Fibroblast of skin of abdomen (primary cell): ENCODE measurements at places on chromosomes 2 and 18.

- no peak for DNase-seq
Observed at GRCh38 chr2:143175438-143175837, 46.2 kb downstream of the ARHGAP15 start.

GRCh38 chr2:150806336-150806735, 318.9 kb upstream of the RND3 start:
- peak; percentile 16 for DNase-seq

DNA sequence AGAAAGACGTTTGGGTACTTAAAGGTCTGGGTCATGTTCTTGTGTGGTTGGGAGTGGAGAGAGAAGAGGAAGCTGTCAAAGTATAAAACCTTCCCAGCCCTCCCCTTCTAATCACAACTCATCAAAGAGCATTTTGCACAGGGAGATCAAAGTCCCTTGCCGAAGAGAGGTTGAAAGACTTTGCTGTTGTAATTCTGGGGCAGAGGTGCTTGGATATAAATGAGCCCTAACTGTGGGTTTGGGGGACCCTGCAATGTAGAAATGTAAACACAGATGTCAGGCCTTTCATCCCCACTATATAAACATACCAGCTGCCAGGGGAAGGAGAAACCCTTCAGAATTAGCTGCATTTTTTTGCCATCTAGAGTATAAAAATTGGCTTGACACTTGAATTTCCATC, 182.1 kb downstream of the ETAA1 start:
- DNase-seq: no peak

DNA sequence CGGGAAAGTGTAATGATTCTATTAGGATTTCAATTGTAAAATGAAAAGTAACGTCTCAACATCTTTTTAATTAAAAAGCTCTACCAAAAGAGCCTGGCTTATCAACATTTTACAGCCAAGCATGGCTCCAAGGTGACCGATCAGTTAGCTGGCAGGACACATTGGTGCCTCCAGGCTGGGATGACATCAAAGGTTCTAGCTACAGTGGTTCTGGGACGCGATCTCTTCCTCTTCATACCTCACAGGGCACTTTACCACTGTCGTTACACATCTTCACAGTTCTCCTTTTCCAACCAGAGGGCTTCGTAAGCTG, 693 bp downstream of the ORC2 start:
- no peak for DNase-seq

GRCh38 chr18:57167617-57168308, 20.9 kb downstream of the BOD1L2 start:
- DNase-seq: no peak

GRCh38 chr2:181648478-181649155, 8.3 kb downstream of the CERKL start:
- DNase-seq: no peak

DNA sequence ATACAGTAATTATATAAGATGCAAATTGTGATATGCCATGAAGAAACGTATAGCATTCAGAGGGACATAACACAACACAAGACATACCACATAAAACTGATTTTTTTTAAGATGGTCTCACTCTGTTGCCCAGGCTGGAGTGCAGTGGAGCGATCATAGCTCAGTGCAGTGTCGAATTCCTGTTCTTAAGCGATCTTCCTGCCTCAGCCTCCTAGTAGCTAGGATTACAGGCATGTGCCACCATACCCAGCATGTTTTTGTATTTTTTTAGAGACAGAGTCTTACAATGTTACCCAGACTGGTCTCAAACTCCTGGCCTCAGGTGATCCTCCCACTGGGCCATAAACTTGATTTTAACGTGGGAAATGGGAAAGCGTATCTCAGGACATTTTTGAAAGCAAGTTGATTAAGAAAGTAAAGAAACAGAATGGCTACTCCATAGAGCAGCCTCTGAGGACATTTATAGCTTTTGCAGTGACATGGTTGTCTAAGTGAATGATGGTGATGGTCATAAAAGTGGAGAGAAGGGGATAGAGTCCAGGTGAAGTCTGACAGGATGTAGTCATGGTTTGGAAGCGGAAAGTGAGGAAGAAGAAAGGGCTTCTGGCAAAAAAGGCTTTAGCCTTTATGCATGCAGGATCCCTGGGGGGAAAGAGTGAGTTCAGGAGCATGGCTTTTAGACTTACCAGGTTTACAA, 2.4 kb downstream of the TSGA10 start:
- DNase-seq: no peak

GRCh38 chr2:37343537-37344434, 644 bp upstream of the QPCT start:
- peak; percentile 75 for DNase-seq

- DNase-seq: no peak
Observed at GRCh38 chr2:218421027-218421426, 2.1 kb downstream of the VIL1 start.

GRCh38 chr18:74241970-74242369, 49.8 kb downstream of the CYB5A start:
- DNase-seq: no peak

DNA sequence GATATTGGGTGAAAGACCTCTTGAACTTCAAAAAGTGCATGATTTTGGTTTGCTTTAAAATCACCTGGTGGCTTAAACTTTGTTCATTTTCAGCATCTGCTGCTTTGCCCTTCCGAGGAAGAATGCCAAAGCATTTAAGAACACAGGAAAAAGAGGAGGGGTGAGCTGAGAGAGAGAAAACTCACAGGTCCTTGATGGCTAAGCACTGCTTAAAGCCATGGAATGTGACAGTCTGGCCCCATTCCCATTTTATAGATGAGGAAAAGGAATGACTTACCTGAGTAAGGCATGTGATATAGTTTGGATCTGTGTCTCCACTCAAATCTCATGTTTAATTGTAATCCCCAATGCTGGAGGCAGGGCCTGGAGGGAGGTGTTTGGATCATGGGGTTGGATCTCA, 58.1 kb downstream of the KCNS3 start:
- no peak for DNase-seq

- DNase-seq: no peak
Observed at GRCh38 chr18:72652990-72653593, 109.0 kb upstream of the CBLN2 start.

DNA sequence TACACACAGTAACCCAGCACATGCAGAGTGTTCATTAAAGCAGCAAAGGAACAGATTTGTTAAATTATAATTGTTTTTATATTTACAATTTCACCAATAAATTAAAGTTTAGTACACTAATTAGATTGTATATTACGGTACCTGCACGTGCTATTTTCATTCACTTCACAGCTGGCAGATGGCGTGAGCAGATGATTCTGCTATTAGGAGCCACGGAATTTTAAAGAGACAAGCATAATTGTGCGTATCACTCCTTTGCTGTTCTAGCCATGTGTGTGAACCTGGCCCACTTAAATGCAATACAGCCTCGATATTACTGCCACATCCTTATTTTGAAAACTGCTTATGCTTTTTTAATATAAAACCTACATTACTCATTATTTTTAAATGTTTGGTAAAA, 332.8 kb upstream of the SOX11 start:
- no peak for DNase-seq

DNA sequence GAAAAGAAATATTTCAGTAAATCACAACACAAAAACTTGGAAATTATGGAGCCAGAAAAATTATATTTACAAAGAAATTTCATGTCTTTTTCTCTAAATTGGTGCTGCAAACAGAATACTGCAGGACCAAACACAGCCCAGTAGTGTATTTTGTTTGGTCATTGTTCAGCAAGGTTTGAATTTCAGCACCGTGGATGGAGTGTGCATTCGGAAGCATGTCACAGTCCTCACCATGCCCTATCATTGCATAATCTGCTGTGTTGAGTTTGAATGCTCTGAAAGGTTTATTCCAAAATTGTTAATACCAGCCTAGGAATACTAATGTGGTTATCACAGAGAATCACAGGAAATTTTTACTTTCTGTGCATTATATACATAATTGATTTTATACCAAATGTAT, 296.7 kb downstream of the METTL4 start:
- DNase-seq: no peak

DNA sequence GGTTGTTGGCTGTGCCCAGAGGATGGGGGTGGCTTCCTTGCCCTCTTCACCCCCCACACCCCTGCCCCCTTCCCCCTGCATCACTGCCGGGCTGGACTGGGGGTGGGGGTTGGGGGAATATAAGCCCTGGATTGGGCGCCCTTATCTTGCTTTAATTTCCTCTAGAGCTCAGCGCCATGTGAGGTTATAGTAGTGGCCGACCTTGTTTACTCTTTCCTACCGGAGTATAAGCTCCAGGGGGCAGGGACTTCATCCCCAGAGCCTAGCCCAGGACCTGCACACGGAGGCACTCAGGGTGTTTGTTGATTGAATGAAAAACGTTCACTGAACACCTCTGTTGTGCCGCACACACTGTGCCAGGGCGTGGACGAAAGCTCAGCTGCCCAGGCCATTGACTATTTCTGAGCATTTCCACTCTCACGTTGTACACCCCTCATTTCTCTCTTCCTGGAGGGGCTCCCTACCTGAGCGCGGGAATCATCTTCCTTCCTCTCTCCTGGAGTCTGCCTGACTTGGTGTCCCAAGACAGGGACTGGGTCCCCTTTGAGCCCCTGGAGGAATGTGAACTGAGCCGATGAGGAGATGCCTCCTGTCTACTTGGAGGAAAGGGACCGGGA, 9.3 kb upstream of the SPATA3 start:
- DNase-seq: no peak

GRCh38 chr2:15744820-15745219, 153.2 kb downstream of the DDX1 start:
- no peak for DNase-seq

- no peak for DNase-seq
Observed at GRCh38 chr2:67726416-67726815, 329.3 kb downstream of the ETAA1 start.

DNA sequence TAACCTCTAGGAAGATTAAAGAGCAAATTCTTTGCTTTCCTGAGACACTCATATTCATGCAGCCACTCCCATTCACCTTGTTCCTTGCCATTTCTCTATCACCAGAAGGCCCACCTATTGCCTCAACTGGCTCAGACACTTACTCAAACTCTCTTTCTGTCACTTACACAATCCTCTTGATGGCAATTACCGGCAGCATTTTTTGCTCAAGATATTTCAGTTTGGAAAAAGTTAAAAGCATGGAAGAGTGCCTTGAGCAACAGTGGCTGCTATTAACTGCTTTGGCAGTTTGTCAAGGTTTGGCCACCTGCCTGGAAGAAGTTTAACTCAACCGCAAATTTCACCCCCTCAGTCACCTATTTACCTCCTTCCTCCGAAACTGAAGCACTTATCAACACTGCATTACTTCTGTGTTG, 1104.0 kb upstream of the PIK3C3 start:
- DNase-seq: peak; percentile 34

DNA sequence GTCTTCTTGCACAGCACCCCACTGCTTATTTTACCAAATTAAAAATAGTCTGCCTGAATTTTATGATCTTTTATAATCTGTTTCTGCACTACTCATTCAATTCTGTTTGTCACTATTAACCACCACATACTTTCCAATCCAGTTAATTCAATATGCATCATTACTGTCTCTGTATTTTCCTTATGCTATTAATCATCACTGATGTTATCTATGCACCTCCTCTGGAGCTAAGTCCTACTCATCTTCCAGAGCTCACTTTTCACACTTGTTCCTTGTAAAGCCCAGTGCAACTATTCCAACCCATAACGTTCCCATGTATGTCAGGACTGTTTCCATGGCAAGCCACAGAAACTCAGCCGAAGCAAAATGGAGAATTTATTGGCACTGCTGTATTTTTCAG, 713.6 kb downstream of the PLCL1 start:
- DNase-seq: peak; percentile 53

DNA sequence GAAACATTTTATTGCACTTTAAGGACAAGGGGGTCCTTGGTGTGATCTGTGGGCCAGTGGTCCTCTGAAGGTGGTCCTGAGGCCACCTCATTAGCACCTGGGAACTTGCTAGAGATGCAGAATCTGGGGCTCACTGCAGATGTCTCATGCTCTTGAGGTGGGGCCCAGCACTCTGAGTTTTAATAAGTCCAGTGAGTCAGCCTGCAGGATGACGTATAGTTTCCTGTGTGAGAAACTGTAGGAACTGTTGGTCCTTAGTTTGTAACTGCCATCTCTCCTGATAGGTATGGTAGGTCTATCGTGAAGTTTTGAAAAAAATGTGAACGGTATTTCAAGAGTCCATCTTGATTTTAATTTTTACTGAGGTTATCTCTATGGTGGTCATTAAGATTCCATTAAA, 2.8 kb downstream of the TRPM8 start:
- DNase-seq: peak; percentile 39

DNA sequence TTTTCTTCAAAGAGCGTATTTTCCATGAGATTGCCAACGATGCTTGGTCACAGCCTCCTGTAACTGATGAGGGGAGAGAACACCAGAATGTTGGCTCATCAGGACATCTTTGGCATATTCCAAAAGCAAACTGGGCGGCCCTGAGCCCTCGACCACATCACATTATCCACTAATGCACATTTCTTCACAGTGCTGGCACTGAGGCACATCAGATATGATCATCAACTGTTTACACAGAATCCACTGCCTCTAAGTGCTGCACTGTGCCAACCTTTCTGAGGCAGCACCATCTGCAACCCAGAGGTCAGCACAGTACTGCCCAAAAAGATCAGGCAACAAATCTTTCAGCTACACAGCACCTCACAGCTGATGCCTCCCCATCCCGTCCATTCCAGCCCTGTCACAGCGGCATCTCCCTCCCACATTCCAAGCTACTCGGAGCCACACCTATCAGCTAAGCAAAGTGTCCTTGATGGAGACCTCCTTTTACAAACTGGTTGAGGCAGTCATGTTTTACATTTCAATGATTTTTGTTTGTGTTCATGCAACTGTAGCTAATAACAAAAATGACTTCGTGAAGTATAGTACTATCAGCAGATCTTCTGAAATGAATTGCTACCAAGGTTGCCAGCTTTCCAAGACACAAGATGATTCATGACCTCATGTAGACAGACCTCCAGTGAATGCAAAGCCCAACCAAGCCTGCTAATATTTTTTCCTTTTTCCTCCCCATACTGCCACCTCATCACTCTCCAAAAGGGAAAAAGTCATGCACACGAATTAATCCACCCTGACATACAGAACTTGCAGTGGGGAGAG, 32.3 kb downstream of the MYO5B start:
- DNase-seq: no peak

DNA sequence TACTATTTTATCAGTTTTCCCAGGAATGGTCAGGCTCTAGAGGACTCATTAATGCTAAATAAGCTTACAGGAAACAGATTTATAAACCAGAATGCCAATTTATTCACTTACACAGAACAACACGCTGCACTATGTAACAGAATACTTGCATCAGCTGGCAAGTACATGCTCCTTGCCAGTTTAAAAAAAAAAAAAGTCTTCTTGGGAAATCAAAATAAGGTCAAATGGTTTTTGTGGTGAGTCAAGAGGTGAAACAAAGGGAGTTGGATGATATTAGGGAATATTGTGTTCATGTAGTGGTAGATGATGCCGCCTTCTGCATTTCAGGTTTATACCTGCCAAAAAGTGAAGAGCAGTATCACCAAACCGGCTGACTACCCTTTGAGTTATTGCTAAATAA, 1322.1 kb upstream of the ZEB2 start:
- DNase-seq: no peak

DNA sequence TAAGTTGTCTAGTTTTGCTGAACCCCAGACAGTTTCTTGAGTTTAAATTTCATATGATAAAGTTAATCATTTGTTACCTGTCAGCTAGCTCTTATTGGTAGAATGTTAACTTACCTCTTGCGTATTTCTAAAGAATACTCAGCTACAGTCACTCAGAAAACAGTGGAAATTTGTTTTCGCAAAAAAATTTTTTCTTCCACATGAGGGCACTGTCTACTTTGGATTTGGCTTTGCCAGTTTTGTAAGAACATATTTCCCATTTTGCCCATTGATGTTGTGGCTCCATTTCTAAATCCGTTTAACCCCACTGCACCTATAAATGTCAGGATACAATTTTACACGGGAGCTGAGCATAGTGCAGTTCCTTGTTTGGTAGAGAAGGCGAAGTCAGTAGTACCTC, 19.1 kb upstream of the GCFC2 start:
- DNase-seq: no peak
